ENCODE measurements at places on chromosomes 3 and 15.

GRCh38 chr3:189848395-189849040 is 217.3 kb downstream of the TP63 start:
- no peak for DNase-seq

DNA sequence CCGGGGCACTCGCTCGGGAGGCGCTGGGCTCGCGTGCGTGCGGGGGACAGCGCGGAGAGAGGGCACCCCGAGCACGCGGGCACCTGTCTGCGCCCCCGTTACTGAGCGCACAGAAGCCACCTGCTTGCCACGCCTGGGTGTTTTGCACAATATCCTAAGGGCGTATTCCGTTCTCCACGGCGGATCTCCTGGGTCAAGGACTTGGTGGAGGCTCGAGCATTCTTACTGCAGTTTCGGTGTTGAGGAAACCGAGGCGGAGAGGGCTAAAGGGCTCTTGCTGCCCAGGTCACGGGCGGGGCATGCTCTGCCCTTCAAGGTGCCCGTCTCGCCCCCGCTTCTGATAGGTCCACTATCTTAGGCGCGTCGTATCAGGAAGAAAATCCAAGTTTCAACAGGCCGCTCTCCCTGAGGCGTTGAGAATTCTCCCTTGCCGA is 526 bp downstream of the GPD1L start:
- peak; percentile 7 for DNase-seq

DNA sequence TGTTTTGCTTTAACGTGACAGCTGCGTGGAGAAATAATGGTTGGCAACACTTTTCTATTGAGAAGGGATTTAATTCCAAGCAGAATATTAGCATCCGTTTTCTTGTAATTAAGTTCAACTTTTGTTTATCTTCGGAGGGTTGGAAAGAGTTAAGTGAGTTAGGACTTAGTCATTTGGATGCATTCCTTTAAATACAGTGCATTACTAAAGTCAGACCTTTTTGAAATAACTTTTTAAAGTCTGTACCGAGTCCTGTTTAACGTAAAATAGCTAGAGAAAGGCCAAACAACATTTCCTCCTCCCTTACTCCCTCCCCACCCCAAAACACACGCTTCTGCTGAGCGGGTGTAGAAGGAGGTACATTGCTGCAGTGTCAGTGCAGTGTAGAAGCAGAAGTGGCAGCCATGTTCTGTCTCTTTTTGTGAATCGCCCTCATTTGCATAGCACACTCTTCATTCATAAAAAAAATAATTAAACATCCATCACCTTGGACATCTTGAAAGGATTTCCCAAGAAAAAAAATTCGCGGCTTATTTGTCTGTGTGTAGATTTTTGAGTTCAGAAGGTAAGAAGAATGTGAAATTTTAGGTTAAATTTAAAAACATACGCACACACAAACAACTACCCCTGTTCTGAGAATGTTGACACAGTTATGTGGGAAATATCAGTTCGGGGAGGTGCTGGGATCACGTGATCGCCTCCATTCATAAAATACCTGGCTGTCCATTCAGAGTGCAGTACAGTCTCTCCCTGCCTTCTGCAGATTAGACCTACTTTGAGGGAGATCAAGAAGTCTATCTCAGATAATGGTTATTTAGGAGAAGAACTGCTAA is 1.6 kb downstream of the SPRED1 start:
- peak; percentile 74 for DNase-seq

GRCh38 chr3:119536757-119537156 is 22.7 kb downstream of the CD80 start:
- no peak for DNase-seq

DNA sequence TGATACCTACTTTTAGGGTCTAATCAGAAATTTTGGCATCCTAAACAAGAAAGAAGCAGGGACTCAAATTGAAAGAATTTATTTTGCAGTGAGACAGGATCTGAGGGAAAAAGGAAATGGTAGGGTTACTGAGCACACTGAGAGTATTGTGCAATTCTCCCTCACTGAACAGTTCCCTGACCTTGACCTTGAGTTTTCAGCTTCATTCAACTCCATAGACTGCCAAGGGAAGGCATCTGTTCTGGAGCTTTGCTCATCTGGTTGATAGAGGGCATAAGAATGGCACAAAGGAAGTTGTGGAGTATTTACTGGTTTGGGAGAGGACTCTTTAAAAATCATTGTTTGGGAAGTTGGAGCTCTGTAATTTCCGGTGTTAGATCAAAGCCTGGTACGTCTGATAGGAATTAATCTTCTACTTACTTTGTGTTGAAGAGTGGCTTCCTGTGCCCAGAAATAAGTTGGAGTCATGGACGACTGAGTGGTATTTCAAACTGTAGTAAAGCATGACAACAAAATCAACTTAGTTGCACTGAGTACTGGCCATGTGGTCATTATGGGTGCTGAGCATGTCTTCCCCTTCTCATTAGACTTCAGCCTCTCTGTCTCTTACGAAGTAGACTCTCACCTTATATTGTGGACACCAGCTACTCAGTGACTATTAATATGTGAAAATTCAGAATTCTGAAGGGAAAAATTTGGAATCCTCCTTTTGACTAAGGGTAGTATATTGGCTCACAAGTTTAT is 40.8 kb downstream of the CLDN1 start:
- peak; percentile 13 for DNase-seq
